ENCODE measurements at places on chromosomes 4 and X.

DNA sequence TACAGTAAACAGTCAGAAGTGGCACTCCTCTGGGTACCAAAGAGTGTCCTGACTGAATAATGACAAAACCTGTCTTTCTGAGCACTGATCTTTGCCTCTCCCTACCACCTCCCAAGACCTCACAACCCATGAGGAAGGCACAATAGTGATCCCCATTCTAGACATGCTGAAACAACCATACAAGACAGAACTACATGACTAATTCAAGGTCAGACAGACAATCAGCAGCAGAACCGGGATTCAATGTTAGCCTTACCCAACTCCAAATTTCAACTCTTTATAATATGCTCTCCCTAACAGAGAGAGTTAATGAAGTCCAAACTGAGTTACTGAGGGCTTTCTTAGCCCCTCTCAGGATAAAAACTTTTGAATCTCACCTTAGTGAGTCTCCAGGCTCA, 71.0 kb downstream of the IRF2 start:
- DNase-seq, result no peak

GRCh38 chr4:39469429-39470077, 10.7 kb downstream of the LIAS start:
- no peak for DNase-seq

DNA sequence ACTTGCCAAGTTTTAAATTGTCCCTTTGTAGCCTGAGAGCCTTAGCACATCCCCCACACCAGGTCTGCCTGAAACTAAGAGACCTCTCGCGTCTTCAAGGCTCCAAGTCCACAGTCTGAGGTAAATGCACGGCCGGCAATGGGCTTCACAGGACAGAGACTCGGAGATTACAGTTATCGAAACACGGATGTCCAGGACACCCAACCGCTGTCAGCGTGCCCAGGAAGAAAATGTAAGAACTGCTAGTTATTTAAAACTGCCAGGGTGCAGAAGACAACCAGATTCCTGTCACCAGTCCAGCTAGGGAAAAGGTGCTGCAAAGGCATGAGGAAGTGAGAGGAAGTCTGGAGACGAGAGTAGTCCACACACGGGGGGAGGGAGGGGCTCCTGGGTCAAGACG, 28.9 kb downstream of the ZNF827 start:
- no peak for DNase-seq

DNA sequence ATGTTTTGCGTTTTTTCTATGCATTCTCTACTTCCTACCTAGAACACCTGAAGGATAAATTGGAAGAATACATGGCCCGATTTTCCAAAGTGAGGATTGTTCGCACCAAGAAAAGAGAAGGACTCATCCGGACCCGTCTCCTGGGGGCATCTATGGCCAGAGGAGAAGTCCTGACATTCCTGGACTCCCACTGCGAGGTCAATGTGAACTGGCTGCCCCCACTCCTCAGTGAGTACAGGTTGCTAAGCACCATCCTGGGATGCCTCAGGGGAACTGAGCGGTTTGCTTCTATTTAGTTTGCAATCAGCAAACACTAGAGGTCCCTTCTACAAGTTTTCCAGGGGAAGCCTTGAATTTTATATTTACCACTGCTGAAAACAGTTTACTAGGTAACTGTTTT, 359.3 kb upstream of the GALNT7 start:
- DNase-seq, result no peak

GRCh38 chr4:85028910-85029309, 62.4 kb upstream of the WDFY3 start:
- DNase-seq, result no peak

- DNase-seq, result no peak
Observed at GRCh38 chr4:93466446-93466845, 362.1 kb upstream of the ATOH1 start.

DNA sequence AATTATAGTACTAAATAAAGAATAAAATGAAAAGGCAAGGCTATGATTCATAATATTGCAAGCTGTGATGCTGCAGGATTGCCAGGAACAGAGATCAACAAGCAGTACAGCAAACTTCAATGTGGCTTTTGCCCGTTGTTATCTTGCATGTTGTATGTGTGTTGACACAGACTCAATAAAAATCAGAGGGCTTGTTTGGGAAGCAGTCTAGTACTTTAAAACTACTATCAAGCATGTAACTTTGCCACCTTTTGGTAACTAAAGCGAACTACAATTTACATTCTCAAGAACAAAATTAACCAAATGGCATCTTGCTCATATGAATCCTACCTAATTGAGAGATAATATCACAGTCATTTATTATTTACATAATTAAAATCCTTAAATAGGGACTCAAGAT, 79.8 kb upstream of the GPM6A start:
- no peak for DNase-seq

- no peak for DNase-seq
Observed at GRCh38 chrX:13159886-13160285, 115.5 kb upstream of the FAM9C start.

GRCh38 chr4:60617731-60618130, 582.4 kb upstream of the ADGRL3 start:
- no peak for DNase-seq

Measured in sciatic nerve (tissue), 2 donors.